ENCODE measurements at places on chromosomes 4 and X. TPM values are rescaled to one million over a fixed set of nuclear protein-coding genes. Genes with fewer than 3 reads are reported as not detected.

DNA sequence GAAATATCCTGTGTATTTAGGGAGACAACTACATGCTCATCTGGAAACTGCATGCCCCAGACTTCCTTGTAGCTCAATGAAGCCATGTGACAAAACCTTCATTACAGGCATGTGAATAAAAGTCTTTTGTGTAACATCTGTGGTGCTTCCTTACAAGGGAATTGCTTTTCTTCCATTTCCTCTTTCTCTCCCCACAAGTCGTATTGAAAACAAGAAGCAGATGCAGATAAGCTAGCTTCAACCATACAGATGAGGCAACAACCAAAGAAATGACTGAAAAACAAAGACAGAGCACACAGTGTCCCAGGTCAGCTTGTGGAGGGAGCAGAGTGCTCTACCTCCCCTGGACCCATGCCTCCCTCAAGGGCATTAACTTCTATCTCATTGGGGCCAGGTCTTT, 115.8 kb upstream of the INPP4B start:
- DNase-seq = no peak

LRIT3 gene
- 0.37 TPM for polyA plus RNA-seq

- DNase-seq = peak; percentile 31
Observed at GRCh38 chrX:103831342-103831802, 685 bp downstream of the RAB9B start.

DNA sequence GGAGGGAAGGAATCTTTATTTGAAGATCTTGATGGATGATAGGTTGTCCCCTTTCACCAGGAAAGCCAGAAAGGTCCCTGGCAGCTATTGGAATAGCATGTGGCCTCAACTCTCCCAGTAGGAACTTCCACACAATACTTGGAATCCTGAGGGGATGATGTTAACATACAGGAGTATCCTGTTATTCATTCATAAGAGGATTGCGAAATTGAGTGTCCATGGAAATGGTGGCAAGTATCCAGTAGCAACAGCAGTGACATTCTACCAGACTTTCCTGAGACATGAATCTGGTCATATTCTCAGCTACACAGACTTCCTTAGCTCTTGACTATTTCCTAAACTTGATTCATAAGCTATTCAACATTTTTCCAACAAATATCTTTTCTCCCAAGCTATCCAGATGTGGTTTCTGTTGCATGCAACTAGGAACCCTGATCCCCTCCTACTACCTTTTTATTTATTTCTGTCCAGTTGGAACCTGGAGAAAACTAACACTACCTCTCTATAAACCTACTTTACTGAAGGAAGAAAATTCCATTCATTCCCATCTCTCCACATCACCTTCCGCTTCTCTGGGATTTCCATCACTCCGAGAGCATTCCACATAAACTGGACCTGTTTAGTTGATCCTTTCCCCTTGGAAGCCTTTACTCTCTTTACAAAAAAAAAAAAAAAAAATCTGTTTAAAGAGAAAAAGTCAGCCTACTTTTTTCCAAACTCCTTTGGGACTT, 101.8 kb downstream of the ANXA5 start:
- DNase-seq = peak; percentile 26

DNA sequence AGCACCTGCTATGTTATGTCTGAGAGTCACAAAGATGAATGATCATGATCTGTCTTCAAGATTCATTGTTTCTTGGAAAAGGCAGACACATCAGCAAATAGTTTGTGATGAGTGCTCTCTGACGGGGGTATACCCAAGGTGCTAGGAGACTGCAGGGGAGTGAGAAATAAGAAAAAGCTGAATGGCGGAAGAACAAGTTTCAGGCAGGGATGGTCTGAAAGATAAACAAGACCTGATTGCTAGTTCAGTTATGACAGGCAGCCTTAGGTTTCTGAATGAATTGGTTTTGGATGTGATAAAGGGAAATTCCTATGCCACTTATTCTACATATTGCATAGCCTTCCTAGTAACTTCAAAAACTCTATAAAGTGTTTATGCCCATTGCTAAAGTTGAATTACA, 327.0 kb upstream of the DKK2 start:
- DNase-seq = no peak

DNA sequence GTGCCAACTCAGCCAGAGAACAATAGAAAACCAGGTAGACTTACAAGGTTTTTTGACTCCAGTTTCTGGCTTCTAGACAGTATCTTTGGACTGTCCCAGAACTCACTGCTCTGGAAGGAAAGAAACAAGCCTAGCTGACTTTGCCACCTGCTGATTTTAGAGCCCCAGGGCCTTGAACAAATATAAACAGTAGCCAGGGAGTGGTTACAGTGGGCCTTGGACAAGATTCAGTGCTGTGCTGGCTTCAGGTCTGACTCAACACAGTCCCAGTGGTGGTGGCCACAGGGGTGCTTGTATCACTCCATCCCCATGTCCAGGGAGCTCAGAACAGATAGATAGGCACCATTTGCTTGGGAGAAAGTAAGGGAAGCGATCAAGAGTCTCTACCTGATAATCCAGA, 694.1 kb upstream of the ADGRL3 start:
- no peak for DNase-seq

- no peak for DNase-seq
Observed at GRCh38 chr4:3043282-3044020, 30.9 kb downstream of the HTT-AS start.

OCRL gene
- polyA plus RNA-seq = 29.9 TPM

GLRA3 gene
- polyA plus RNA-seq = 0.05 TPM

DNA sequence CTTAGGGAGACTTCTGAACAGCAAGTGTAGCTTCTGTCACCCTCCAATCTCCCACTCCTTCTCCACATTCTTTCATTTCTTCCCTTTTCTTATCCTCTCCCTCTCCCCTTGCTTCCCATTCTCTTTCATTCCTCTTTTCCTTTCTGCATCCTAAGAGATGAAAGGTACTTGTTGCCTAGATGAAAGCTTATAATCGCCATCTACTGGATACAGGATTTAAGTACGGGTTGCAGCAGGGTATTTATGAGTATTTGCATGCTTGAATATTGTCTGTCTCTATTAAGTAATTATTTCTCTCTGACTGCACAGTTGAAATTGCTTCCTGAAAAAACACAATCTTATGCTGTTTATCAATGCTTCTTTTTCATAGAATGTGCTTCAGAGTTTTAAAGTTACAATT, 174.0 kb upstream of the TENT5D start:
- DNase-seq = no peak

- no peak for DNase-seq
Observed at GRCh38 chr4:74453829-74454742, 9.2 kb downstream of the AREG start.

STK32B gene
- polyA plus RNA-seq = 3.0 TPM

Measured in right lung (tissue), 10 donors.